ENCODE measurements at places on chromosomes 3 and 15.
A peak's percentile ranks its signal among the peaks of the same experiment; 100 is the strongest.

GRCh38 chr3:63842127-63842526, 21.5 kb downstream of the THOC7 start:
- DNase-seq = no peak

DNA sequence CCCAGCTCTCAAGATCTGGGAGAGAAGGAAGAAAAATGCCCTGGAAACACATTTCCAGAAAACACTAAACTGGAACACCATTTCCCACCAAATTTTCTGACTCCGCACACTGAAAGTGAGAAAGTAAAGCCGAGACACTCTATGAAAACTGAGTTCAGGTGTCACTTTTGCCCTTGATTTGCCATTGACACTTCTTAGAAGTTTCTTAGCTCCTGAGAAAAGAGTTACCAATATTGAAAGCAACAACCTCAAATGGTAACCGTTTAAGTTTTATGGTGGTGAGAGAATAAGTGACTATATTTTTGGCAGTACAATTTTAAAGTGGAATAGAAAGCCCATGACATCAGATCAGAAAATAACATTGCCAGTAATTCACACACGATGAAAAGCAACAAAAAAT, 39.0 kb downstream of the CD86 start:
- no peak for DNase-seq

DNA sequence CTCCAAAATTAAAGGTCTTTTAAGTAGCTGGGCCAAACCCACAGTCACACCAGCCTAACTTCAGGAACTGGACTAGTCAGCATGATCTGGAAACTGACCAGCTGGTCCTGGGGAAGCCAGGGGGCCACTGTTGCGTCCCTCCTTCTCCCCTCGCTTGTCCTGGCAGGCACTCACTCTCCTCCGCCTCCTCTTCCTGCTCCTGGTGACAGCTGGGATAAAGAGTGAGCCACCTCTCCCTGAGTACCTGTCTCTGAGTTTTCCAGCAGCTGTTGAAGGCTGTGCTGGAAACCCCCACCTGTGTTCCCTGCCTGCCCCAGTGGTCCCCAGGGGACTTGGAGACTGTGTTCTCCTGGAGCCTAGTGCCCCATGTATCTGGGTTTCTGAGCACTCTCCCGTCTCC, 56.0 kb downstream of the FGD5 start:
- DNase-seq = no peak

- DNase-seq = no peak
These were observed 10.8 kb upstream of the SKIL start for GRCh38 chr3:170346481-170347392.

DNA sequence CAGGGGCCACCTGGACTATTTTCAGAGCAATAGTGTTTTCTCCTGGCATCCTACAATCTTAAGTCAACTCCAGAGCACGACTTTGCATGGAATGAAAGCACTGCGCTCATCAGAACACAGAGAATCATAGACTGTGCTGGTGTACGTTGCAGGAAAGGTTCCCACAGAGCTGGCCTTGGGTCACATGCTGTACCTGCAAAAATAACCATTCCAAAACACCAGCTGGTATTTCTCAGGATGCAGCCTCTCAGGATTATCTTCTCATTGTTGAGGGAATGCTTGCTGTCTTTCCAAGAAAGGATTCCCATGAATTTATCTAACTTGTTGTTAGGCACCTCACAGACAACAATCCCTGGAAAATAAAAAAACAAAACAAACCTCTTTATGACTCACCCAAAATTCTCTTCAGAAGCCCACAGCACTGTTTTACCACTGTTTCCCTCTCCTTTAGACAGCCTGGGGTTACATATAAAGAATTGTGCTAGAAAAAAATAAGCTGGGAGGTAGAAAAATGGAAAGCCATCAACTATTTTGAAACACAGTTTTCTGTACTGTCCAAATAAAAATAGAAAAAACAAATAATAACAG, 131.7 kb downstream of the ATP8B4 start:
- no peak for DNase-seq

GRCh38 chr3:58272891-58273290, 33.2 kb upstream of the RPP14 start:
- no peak for DNase-seq

DNA sequence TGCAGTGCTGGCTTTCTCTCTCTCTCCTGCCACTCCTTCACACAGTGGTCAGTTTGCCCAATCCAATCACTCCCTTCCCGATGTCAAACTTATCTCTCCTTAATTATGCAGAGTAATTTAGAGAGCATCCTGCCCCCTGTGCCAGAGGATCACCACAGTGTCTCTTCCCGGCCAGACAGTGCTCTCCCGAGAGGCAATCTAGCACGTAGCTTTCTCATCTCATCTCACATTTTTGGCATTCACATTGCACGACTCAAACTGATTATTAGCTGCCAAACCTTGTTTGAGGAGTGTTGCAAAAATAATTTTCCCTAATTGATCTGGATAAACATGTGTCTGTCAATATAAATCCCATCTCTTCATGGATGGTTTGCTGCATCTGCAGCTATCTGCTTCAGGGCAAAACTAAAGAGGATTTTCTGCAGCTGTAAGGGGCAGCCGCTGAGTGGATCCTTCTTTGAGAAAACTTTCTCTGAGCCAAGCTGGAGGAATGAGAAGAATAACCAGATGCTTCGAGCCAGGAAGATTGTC, 37.8 kb downstream of the SSUH2 start:
- no peak for DNase-seq

GRCh38 chr3:178709051-178709450, 172.8 kb downstream of the KCNMB2 start:
- no peak for DNase-seq

GRCh38 chr15:90989040-90989768, 5.1 kb downstream of the PRC1 start:
- no peak for DNase-seq

GRCh38 chr3:105611304-105612192, 244.8 kb downstream of the ALCAM start:
- no peak for DNase-seq

GRCh38 chr3:4687167-4687566, 194.0 kb downstream of the ITPR1 start:
- no peak for DNase-seq

- no peak for DNase-seq
These were observed 40.4 kb downstream of the WHAMM start for GRCh38 chr15:82849556-82850512.

DNA sequence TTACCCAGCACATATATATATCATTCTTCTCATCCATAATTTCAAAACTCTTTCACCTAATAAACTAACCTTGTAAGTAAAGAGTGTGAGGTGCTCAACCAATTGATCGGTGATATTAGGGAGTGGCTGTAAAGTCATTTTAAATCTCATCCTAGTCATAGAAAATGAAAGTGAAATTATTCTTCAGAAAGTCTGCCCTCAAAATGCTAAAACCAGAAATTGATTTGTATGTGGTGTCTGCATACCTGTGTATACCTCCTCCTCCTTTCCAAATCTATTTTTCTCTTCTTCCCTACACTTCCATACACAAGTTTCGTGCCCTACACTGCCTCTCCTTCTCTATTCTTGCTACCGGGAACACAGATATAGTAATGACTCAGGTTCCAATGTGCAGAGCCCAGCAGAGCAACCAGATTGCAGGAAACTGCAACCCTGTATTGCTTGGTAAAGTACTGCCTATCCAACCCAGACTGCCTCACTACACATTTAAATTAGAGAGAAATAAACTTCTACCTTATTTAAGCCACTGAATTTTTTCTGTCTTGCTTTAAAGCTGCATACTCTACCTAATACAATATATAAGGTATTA, 7.4 kb upstream of the TBC1D5 start:
- DNase-seq = no peak

GRCh38 chr3:24460974-24461373, 33.7 kb downstream of the THRB start:
- no peak for DNase-seq

DNA sequence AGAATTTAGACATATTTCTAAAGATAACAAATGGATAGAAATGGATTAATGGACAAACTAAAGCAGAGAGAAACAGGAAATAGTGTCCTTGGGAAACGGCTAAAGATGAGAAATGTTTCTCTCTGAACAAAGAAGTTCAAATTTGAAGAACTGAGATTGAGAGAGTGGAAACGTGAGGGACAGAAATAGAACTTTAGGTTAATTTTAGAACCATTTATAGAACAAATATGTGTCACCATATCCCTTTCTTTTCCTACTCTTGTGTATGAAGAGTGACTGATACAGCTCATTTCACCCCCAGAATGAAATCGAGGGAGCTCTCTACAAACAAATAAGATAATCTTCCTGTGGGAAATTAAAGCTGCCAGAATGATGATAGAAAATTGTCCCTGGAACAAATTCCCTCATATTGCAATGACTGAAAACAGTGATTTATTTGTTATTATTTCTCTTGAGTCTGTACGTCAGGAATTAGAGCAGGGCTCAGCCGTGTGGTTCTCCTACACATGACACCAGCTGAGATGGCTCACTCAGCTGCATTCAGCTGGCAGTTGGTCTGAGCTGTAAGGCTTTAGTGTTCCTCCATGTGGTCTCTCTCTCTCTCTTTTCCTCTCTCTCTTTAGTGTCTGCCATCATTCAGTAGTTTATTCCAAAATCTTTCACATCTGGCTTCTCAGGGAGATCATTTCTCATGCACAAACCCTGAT, 46.6 kb upstream of the ARPP21 start:
- DNase-seq = no peak

GRCh38 chr3:158313338-158313927, 203.5 kb downstream of the RSRC1 start:
- no peak for DNase-seq

DNA sequence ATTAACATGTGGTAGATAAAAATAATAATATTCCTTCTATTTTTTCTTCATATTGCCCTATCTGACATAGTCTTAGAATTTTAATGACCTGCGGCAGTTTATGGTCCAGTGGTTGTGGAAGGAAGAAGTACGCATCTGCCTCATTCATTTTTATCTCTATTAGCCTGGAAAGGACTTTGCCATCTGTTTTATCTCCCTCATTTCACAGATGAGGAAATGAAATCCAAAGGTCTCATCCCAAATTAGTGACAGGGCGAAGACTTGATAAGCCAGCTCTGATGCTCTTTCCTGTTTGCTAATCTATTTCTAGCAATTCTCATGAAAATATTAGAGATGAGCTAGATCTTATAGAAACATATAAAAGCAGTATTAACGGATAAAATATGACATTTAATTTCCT, 113.3 kb downstream of the KLHL25 start:
- no peak for DNase-seq

- DNase-seq = peak; percentile 2
These were observed 847 bp downstream of the WHAMM start for GRCh38 chr15:82810061-82810889.

- DNase-seq = no peak
These were observed 37.4 kb upstream of the OR4F6 start for GRCh38 chr15:101765772-101766456.

- no peak for DNase-seq
These were observed 53.1 kb downstream of the SPSB4 start for GRCh38 chr3:141104151-141104821.

DNA sequence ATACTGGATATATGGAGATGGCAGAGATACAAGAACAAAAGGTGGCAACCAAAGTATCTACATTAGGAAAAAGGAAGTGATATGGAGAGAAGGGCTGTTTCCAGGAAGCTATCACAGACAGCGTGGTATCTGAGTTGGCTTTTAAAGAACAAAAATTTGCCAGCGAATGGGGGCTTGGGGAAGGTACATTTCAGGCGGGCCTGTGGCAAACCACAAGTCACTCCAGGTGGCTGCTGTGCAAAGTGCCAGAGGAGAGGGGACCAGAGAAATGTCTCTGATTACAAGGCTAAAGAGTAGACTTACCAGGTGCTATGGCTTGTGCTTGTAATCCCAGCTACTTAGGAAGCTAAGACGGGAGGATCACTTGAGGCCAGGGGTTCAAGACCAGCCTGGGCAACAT, 91.1 kb downstream of the MSL2 start:
- no peak for DNase-seq

GRCh38 chr3:56488812-56489600, 20.7 kb upstream of the ERC2 start:
- no peak for DNase-seq

- no peak for DNase-seq
These were observed 58.3 kb upstream of the HES1 start for GRCh38 chr3:194077602-194078001.

DNA sequence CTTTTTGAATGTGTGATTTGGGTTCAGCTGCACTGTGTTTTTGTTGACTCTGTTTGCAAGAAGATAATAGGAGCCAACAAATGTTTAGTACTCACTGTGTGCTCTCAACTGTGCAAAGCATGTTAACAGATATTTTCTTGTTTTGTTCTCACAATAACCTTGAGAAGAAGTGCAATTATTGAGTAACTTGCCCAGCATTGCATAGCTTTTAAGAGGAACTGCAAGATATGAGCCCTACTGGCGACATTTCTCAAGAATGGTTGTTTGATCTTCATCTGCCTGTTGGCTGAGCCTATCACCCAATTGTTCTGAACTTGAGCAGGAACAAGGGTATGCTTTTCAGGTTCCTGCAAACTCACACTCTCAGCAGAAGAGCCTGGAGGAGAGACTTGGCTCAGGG, 43.4 kb upstream of the AGBL1 start:
- no peak for DNase-seq

DNA sequence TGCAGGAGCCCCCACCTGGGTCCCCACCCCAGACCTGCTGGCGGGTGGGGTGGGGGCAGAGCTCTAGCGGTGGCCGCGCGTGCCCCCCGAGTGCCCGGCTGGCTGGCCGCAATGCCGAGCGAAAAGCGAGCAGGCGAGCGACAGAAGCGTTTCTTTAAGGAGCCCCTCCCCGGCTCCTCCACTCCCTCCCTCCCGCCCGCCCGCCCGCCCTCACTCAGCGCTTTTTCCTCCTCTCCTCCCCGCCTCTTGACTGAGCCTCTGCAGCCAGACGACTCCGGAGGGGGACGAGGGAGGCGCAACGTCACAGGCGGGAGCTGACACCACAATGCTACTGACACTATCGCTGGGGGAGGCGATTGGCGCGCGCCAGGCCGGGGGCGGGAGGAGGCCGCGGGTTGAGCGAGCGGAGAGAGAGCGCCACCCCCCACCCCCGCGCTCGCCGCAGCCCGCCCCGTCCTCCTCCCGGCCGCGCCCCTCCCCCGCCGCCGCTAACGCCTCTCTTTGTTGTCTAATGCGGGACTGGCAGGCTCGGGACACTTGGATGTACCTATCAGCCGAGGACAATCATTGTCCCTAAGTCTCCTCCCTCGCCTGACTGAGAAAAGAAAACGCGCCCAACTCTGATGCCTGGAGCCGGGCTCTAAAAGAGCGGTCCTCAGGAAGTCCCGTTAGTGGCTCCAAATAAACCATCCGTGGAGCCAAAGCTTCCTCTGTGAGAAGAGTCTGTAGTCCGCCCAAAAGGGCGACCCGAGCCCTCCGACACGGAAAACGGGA, at the start of gene MEX3B:
Gene MEX3B (minus strand): TSS at position 127 of the 774 bp plus-strand sequence. CDS start 313 bp downstream, outside the sequence.
- DNase-seq = peak; percentile 65

- peak; percentile 82 for DNase-seq
These were observed at the start of gene SLC25A36 for GRCh38 chr3:140941434-140942220. Gene SLC25A36 (plus strand): TSS chr3:140941836. CDS start chr3:140942055, 219 bp downstream.

GRCh38 chr3:55558316-55558715, 71.2 kb upstream of the WNT5A start:
- no peak for DNase-seq

- DNase-seq = no peak
These were observed 15.4 kb downstream of the HOMER2 start for GRCh38 chr15:82936966-82937711.

- no peak for DNase-seq
These were observed 52.4 kb downstream of the SETMAR start for GRCh38 chr3:4355401-4356219.

GRCh38 chr3:53503195-53503594, 8.8 kb downstream of the CACNA1D start:
- DNase-seq = no peak

GRCh38 chr15:92117261-92117731, 263.8 kb downstream of the SLCO3A1 start:
- no peak for DNase-seq

Data from stimulated activated CD8-positive, alpha-beta memory T cell treated with anti-CD3 and anti-CD28 coated beads, Interleukin-15, amount 100 ng/mL, for 24 hours (primary cell).